ENCODE measurements at places on chromosomes 7 and 10.

DNA sequence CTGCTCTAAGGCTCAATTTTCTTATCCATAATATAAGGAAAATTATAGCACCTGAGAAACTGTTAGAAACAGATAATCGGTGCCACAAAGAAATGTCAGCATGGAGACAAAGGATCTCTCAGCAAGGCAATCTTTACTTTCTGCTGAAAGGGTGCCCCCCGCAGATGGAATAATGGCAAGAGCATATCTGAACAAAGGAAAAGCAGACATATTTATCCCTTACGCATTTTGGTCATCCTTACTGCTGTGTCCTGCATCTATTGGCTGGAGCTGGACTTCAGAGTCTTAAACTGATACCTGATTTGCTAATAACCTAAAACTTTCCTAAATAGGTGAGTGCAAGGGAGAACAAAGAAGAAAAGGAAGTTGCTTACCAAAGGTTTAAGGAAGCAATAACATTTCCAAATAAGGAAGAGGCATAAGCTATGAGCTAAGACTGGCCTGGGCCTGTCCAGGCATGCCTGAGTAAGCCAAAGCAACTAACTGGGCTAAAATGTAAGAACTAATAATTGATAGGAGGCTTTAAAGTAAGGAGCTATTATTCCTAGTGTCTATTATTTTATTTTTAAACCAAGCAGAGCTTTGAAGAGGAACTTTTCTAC lies 39.6 kb upstream of the ELMO1 start:
- DNase-seq = no peak

DNA sequence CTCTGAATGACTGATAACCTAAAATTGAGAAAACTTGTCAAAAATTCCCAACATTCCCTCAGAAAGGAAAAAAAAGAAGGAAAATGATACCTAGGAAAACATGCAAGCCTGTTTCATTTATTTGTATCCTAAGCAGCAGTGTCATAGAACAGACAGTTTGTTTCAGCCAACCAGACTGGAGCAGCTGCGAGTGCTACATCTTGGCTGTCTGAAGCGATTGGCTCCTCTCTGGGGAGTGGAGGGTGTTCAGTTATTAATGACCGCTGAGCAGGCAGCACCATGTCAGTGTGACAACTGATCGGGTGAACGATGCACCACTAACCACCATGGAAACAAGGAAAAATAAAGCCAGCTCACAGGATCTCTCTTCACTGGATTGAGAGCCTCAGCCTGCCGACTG lies at the start of gene LRRN3:
LRRN3 (plus strand) TSS at position 282 of the 400 bp plus-strand sequence. CDS start 31,646 bp downstream, outside the sequence.
- peak; percentile 65 for DNase-seq

DNA sequence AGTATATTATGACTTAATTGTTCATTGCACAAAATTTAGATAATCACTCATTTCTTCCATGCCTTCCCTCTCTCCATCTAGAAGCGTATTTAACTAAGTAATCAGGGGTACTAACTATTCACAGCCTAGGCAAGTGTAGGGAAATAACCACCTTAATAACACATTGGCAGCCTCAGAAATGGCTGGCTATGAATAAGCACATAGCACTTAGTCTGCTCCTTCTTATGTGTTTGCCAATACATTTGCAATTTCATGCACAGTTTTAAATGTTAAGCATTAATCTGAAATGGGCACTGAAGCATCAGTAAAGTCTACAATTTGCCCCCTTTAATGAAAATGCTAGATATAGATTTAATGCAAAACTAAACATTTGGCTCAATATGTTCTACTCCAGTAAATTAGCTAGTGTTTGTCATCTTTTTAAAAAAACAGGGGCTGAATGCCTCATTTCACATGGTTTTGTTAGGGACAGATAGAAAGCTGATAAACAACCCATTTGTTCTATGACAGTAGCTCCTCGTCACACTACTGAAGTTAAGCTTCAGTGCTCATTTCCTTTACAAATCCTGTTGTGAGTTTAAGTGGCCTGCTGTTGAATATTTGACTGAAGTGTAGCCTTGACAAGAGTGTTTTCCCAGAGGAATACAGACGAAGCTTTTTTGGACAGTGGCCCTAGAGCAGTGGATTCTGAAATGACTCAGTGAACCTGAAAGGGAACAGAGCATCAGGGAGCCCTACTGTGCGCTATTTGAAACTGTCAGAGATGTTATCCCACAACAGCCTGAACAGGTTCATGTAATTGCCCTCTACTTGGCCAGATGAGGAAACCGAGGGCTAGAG lies 30.5 kb downstream of the HHEX start:
- no peak for DNase-seq

- peak; percentile 55 for DNase-seq
Observed at GRCh38 chr7:50314836-50315592, 10.5 kb downstream of the IKZF1 start.

DNA sequence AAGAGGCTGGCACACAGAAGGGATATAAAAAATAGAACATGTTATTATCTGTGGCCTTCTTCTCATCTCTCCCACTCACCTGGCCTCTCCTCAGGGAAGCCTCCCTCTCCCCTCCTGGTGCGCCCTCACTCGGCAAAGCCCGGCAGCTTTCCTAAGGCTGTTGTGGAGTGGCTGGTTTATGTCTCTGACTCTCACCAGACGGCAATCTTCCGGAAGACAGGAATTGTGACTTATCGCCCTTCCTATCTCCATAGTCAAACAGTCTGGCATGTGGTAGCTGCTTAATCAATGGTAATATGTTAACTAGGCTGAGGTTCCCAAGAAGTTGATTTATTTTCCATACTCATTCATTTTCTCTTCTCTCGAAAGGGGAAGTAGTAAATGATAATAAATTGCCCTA lies 78.7 kb downstream of the ATXN7L1 start:
- no peak for DNase-seq

- no peak for DNase-seq
Observed at GRCh38 chr7:41508755-41509154, 194.1 kb downstream of the INHBA start.

- no peak for DNase-seq
Observed at GRCh38 chr7:44045226-44046014, 918 bp downstream of the DBNL start.

Measured in CD4-positive, alpha-beta T cell treated with Interleukin-17A for 4 hours (primary cell).